K562 (cell line): ENCODE measurements at places on chromosomes 6 and 20. TPM values are rescaled to one million over a fixed set of nuclear protein-coding genes. Genes with fewer than 3 reads are reported as not detected.

GRCh38 chr20:32052778-32053362 is 828 bp downstream of the HCK start:
- DNase-seq: no peak

DNA sequence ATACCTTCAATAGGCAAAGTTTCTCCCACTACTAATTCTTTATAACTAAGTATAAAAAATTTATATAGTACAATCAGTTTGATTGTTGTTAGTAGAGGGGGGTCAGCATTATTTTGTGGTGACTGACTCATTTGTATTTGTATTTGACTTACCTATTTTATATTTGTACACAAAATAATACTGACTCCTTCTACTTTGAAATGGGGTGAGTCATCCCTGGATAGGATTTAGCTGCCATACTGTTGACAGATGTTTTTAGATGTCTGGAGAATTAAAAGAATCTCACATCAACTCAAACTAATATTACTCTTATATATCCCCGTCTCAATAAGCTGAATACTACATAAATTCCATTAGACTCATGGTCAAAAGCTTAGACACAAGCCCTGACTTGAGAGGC is 114.9 kb downstream of the FRK start:
- DNase-seq: no peak

GRCh38 chr6:29887819-29888776 is 54.2 kb upstream of the HLA-A start:
- DNase-seq: no peak

Gene RAET1E
- not detected in 2 replicates for total RNA-seq

GRCh38 chr6:38021029-38021428 is 201.5 kb downstream of the ZFAND3 start:
- no peak for DNase-seq

DNA sequence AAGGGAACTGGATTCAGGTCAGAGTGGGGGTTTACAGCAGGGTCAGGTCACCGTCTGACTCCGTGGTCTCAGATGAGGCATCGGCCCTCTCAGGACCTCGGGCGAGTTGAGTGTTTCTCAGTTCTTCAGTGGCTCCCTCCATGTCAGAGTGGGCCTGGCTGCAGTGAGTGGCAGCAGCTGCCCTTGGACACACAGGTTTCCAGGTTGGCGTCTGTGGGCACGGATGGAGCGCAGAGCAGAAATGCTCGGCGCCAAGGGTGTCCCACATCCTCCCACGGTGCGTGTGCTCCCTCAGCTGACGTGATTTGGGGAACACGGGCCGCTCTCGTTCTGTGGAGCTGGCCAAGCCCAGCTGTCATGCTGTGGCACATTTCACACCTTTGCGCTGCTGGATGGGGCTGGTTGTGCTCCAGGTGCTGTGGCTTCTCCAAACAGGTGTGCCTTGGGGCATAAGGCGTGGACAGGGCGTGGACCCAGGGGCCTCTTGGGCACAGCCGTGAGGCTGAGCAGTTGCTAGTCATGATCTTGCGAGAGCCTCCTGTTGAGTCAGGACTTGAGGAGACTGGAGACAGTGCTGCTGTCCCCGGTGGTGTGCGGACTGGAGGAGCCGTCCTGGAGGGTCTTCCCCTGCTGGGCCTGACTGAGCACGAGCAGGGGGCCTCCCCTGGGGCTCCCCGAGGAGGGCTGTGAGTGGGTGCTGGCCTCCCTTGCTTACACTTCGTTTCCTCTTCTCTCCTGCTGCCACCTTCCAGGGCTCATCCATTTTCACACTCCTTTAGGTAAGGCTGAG is 9.5 kb upstream of the DNAJC5 start:
- no peak for DNase-seq

Gene RNF217
- 25.6 and 26.5 TPM in 2 replicates for total RNA-seq

Gene PNPLA1
- 0.11 and 0.13 TPM in 2 replicates for total RNA-seq

Gene CARMIL1
- total RNA-seq: 0.13 TPM in 2 replicates

- DNase-seq: peak; percentile 37
Observed at GRCh38 chr6:132813173-132813856, 1.1 kb upstream of the RPS12 start.
